Spleen (tissue), 13 donors: ENCODE measurements at places on chromosomes 16 and 17.

DNA sequence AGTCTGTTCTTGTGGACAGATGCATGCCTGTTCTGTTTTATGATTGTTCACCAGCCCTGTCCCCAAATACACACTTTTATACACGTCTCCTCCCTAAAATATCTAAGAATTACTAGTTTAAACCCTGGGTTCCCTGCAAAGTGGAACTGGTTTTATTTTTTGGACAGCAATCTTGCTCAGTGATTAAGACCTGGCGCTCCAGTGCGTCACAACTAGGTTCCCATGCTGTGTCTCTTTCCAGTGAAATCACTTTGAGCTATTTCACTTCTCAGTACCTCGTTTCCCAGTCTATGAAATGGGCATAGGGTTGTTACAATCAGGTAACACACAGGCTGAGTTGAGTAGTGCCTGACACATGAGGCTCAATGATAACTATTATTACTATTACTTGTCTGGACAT lies 1.1 kb downstream of the CEP20 start:
- no peak for DNase-seq

- DNase-seq = peak; percentile 46
Observed at GRCh38 chr16:8758022-8758421, 39.4 kb downstream of the TMEM186 start.

DNA sequence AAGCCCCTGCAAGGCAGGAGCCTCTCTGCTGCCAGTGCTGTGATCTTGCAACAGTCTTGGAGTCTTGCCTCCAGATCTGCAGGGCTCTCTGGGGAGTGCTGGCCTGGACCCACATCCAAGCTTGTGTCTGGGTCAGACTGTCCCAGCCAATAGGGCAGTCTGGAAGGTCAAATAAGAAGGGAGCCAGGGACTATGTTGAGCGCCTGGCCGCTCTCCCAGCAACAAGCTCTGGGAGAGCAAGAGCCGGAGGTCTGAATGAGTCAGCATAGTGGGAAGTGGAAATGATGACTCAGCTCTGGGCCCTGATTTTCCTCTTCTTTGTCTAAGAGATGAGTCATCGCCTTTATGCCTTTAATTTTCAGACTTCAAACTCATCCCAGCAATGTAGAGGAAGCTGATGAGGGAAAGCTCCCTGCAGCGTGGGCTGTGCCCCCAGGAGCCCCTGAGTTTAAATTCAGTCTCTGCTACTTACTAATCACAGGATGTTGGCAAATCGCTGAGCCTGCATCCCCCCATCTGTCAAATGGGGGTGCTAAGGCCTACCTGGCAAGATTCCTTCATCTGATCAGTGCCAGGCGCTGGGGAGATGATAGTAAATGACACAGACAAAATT lies 43.6 kb upstream of the HAPSTR1 start:
- peak; percentile 77 for DNase-seq

- DNase-seq = no peak
Observed at GRCh38 chr17:75418531-75418930, 13.1 kb upstream of the GRB2 start.

DNA sequence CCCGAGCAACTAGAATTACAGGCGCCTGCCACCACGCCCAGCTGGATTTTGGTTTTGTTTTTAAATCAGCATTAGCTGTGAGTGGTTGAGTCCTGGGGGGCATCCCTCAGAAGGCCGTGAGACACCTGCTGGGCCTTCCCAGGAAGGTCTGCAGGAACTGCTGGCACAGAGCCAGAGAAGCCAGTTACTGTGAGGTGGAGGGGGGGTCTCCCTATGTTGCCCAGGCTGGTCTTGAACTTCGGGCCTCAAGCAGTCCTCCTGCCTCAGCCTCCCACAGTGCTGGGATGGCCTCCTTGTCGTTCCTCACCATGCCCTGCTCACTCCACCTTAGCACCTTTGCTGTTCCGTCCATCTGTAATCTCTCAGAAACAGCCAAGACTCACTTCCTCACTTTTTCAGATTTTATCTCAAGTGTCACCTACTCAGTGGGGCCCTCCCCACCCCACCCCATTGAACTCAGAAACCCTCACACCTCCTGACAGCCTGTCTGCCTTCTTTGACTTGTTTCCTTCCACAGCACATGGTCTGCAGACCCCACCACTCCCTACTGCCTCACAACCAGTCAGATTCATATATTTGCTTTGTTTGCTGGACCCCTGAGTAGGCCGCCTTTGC lies 62.3 kb downstream of the WSB1 start:
- no peak for DNase-seq

DNA sequence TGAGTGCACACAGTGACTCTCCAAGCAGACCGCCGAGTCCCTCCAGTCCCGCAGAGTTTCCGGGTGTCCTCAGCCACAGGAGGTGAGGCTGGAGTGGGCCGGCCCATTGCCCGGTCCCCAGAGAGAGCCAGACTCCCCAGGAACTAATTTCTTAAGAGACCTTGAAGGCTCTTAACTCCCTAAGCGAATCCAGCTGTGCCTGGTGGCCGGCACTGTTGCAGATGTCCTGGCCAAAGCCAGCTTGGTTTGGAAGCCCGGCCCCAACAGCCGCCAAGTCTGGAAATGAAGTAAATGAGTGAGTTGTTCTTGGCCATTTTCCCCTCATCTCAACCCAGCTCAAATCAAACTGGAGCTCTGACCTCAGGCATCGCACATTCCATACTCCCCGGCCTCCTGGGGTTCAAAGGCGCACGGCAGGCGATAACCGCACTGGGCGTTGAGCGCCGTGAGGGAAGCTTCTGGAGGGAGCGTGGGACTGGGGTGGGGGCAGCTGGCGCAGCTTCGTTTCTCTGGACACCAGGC lies 42.0 kb downstream of the CMIP start:
- no peak for DNase-seq

DNA sequence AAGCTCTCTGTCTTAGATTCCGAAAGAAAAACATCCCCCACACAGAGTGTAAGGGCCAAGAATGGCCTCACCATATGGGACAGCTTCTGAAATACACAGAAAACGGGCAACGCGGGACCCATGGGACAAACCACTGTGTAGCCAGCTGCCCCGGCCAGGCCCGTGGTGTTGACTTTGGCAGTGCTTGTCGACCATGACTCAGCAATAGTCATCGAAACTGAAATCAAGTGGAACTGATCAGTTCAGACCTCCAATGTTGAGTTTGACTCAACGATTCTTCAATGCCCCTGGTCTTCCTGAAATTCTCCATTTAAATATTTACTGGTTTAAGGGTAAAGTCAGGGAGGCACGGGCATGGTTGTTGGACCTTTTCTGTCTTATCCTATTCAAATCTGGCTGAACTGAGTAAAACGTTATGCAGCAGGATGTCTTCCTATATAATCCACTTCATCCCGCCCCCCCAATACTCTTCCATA lies 27.5 kb downstream of the ZFHX3 start:
- DNase-seq = no peak

DNA sequence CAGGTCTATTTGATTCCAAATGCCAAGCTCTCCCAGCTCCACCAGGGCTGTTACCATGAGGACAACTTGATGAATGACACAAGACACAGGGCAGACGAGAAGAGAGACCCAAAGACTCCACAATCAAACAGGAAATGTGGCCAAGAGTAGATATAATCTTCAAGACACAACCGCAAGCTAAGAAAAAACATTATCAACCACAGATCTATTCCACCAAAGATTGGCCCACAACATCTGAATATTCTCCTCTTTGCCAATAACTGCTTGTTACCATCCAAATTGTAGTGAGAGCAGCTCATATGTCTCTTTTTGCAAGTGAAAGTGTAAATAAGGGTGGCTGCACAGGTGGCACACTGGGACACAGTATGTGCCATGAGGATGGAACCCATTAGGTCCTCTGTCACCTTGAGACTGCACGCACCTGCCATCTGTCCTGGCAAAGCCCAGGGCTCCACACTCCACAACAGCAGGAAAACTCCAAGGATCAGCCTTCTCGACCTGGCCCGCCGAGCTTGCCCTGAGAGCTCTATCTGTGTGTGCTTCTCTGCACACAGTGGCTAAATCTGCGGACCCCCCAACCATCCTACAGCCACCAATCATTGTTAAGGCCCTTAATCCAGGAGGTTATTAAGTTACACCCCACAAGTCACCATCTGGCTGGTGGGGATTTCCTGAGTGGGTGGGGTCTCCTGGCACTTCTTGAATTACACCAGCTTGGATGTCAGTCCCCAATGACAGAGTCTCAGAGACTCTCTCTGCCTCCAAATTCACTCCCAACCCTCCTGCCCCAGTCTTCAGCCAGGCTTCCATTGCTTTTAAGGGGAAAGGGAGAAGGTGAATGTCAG lies 50.5 kb downstream of the DYNLRB2 start:
- no peak for DNase-seq

- no peak for DNase-seq
Observed at GRCh38 chr16:19439483-19439882, 21.8 kb downstream of the TMC5 start.

DNA sequence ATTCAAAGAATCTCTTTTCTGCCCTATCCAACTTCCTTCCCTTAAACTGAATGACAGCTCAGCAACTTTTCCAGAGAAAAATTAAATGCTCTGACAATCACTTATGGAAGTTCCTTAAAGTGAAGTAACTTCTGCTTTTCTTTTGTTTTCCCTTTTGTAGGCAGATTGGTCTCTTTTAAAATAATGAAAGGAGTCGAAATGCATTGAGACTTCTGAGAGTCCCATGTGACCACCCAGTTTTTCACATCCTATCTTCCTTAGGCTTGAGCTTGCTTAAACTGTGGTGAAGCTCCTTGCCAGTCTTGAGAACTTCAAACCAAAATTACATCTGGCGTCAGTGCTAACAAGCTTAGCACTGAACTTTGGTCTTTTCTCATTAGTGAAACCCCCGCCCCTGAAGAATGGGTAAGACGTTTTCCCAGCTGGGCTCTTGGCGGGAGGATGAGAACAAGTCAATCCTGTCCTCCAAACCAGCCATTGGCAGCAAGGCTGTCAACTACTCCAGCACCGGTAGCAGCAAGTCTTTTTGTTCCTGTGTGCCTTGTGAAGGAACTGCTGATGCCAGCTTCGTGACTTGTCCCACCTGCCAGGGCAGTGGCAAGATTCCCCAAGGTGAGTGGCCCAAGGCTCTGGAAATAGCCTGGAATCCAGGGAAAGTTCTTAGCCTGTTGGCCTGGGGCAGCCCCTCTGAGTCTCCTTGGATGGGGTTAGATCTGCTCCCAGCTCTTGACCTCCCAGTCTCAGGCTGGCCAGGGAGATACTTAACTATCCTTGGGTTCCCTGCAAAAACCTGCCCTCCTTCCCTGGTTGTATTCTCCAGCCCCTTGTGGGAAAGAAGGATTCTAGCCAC lies 1.2 kb downstream of the TMEM106A start:
- DNase-seq = peak; percentile 60

GRCh38 chr16:11768849-11769248 lies 26.2 kb upstream of the TXNDC11 start:
- DNase-seq = no peak

GRCh38 chr16:82358606-82359221 lies 188.7 kb upstream of the MPHOSPH6 start:
- DNase-seq = no peak

GRCh38 chr16:11698271-11698689 lies 30.0 kb downstream of the SNN start:
- no peak for DNase-seq

GRCh38 chr16:70675851-70676513 lies 9.9 kb downstream of the MTSS2 start:
- peak; percentile 50 for DNase-seq

GRCh38 chr17:3968886-3969524 lies 4.8 kb upstream of the ATP2A3 start:
- DNase-seq = no peak

- DNase-seq = no peak
Observed at GRCh38 chr17:76687298-76688164, 23.2 kb downstream of the MXRA7 start.

- DNase-seq = no peak
Observed at GRCh38 chr17:60269417-60269816, 119.6 kb downstream of the CA4 start.

- no peak for DNase-seq
Observed at GRCh38 chr17:27206447-27206846, 87.5 kb upstream of the WSB1 start.

DNA sequence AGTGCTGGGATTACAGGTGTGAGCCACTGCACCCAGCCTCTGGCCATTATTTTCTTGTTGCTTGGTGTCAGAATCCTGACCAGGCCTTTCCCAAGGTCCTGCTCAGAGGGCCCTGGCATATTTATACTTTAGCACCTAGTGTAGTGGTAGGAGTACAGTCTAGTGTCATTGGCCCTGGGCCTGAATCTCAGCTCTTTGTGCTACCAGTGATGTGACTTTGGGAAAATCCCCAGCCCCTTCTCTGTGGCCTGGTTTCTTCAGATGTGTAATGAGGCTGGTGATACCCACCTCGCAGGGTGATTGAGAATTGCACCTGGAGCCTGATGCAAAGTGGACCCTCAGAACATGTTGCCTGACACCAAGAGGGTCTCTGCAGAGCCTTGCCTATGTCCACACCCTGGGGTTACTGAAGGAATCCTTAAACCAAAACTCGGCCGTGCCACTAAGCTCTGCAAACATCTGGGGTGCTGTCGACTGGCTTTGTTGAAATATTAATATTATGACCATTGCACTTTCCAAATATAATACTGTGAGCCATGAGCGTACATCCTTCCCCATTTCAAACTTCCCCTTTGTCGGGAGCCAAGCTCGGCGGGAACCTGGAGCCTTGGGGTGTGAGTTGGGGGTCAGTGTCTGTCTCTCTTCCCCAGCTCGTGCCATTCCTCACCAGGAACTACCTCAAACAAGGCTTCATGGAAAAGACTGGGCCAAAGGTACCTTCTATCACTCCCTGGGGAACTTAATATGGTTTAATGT lies 18.0 kb upstream of the RNF135 start:
- no peak for DNase-seq

GRCh38 chr16:70465999-70466804 lies 11.8 kb downstream of the FCSK start:
- DNase-seq = no peak

GRCh38 chr17:58920773-58921172 lies 165.1 kb downstream of the PPM1E start:
- no peak for DNase-seq

GRCh38 chr16:27700304-27700995 lies 150.5 kb downstream of the KATNIP start:
- DNase-seq = peak; percentile 36

GRCh38 chr17:66476014-66476413 lies 173.6 kb downstream of the PRKCA start:
- DNase-seq = no peak
